ENCODE measurements at places on chromosomes 12 and 14. TPM values are rescaled to one million over a fixed set of nuclear protein-coding genes. Genes with fewer than 3 reads are reported as not detected.

GLS2 gene
- 1.2 TPM for polyA plus RNA-seq

DNA sequence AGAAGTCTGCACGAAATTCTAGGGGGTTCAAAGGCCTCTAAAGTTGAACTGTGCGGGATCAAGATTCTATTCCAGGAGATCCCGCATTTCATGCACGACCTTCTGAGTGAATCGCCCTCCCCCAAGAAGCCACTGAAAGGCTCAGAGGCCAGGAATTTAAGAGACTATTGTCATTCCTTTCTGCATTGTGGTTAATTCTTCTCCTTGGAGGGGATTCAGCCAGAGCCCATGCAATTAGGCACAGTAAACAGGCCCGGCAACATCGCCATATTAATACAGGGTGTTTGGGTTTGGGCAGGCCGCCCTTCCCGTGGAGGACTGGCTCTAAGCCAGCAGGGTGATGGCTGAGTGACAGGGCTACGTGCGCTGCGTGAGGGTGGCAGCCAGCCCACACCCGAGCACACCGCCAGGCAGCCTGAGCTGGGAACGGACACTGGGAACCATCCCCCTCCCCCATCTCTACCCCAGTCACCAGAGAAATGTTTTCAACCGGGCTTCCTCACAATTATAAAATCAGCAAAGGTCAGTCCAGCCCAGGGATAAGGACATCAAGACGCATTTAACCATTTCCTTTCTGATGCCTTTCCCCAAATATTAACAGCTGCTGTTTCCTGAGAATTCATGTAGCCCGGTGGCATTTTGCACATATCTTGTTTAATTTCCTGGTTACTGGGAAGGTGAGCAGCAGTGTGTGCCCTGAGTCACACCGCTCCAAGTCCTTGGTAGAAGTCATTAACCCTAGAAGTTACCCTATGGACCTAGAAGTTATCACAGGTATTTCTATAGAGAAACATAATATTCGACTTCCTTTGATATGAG, 12.5 kb downstream of the EGLN3 start:
- DNase-seq, result no peak

- DNase-seq, result peak; percentile 40
Measured at GRCh38 chr14:70808416-70809224, 693 bp downstream of the MAP3K9 start.

MMP14 gene
- not detected for polyA plus RNA-seq

TAS2R46 gene
- polyA plus RNA-seq, result not detected

KLHL33 gene
- 0.21 TPM for polyA plus RNA-seq

ADAM20 gene
- polyA plus RNA-seq, result not detected

DNA sequence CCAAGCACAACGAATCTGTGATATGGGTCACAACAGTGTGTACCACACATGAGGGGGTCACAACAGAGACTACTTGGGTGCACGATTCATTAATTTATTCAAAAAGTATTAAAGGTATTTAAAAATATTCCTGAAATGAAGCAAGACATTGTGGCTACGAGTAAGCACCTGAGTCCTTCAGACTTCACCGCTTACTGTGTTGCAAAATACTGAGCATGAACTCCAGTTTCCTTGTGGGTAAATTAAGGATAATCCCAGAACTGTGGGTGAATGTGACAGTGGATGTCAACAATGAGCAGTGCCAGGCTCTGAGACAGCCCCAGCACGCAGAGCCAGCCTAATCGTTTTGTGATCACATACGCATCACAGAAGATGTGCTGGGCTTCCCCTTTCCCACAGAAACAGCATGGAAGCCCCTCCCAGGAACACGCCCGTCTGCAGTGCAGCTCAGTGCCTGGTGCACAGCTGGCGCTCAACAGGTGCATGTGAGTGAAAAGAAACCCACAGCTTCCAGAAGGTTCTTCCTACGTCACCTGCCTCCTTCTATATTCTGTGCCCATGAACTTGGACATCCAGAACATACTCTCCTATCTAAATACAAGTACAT, 29.1 kb downstream of the CDC42BPB start:
- no peak for DNase-seq

GRCh38 chr12:68264158-68264855, 10.9 kb upstream of the IL22 start:
- no peak for DNase-seq

DNA sequence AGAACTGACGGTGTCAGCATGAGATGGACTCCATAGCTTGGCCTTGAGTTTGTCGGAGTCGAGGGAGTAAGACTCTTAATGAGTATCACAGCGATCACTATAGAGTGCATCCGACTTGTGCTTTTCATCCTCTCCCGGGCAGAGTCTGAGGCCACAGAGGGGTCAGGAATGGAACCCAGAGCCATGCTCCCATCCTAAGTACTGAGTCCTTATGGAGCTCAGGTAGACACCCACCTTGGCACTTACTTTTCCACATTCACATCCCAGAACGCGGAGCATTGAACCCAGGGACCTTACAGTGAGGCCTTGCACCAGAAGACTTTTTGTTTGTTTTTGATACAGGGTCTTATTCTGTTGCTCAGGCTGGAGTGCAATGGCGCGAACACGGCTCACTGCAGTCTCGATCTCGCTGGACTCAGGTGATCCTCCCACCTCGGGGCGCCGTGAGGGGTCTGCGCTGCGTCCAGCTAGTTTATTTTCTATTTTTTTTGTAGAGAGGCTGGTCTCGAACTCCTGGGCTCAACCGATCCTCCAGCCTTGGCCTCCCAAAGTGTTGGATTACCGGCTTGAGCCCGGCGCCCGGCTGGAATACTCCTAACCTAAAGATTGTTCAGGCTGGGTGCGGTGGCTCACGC, 719 bp upstream of the SRSF9 start:
- DNase-seq, result no peak

DNA sequence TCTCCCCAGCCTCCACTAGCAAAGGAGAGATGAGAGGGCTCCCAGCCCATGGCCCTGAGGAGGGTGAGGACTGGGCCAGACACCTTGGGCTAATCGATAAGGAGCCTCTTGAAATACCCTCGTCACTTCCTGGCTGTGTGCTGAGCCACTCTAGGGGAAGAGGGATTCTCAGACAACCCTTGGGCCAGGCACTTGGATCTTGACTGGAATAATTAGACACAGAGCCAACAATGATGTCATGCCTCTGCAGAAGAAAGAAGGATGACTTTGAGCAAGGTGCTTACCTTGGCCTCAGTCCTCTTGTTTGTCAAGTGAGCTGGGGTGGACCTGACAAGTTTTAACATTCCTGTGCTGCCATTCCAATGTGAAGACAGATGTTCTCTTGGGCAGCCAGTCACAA, 83.1 kb downstream of the LRRC74A start:
- no peak for DNase-seq

DNA sequence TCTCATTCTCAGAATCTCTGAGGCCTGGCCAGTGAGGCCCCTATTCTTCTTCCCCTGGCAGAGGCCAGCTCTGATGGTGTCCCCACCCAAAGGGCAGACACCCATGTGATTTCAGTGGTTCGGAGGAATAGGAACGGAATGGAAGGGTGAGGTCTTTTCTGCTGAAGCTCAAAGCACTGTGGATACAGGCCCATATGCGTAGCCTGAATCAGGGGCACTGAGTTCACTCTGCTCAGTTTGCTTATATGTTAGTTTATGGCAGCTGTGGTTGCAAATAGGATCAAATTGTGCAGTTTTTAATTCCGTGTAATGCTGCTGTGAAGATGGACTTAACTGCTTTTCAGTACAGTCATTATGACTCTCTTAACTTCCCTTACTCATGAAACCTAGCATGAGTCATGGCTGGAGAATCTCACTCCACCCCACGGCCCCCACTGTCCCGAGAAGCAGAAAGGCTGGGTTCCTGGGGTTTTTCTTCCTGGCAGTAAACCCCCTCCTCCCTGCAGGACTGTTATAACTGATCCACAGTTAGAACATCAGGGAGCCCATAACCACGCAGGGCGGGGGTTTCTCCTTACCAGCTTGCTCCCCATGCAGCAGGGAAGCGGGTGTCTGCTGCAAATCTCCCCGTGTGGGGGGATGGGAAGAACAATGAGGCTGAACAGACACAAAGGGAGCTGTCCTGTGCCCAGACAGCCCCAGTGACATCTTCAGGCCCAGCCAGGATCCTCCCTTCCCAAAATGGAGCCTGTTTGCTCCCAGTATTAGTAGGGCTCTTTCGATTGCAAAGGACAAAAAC, 122.7 kb downstream of the SLC38A6 start:
- DNase-seq, result no peak

GRCh38 chr12:120481022-120481767, 11.6 kb upstream of the SRSF9 start:
- DNase-seq, result peak; percentile 76

DNA sequence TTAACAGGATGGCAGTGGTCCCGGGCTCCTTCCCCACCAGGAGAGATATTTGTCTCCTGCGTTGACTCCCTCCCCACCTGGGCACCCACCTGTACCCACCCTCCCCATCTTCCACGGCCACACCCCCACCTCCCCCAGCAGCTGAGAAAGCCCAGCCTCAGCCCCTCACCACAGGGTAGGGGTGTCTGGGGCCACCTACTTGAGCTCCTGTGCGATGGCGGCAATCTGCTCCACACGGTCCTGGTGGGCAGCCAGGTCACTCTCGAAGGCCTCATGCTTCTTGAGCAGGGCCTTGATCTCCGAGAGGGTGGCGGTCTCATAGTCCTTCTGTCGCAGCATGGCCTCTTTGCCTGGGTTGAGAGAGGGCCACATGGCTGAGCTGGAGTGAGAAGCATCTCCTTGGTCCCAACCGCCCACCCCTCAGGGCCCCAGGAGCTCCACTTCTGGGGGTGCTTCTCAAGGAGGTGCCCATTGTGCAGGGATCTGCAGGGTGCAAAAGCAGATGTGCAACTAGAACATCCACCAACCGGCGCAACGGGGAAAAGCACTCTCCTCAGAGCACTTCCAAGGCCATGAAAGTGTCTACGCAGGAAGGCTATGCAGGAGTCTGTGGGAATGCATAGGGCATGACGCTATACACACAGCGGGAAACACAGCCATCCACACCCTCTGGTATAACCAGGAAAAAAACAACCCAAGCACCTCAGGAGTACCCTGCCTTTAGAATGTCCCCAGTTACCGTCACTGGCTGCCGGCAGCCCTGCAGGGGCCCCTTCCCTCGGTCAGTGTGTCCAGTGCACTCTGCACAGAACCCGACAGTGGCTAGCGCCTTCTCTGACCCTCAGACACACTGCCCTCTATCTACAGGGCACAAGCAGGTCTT, 92.6 kb upstream of the ZFP36L1 start:
- no peak for DNase-seq

TAS2R42 gene
- polyA plus RNA-seq, result not detected

- no peak for DNase-seq
Measured at GRCh38 chr12:132467511-132467910, 22.4 kb upstream of the FBRSL1 start.

PIK3C2G gene
- polyA plus RNA-seq, result not detected

DNA sequence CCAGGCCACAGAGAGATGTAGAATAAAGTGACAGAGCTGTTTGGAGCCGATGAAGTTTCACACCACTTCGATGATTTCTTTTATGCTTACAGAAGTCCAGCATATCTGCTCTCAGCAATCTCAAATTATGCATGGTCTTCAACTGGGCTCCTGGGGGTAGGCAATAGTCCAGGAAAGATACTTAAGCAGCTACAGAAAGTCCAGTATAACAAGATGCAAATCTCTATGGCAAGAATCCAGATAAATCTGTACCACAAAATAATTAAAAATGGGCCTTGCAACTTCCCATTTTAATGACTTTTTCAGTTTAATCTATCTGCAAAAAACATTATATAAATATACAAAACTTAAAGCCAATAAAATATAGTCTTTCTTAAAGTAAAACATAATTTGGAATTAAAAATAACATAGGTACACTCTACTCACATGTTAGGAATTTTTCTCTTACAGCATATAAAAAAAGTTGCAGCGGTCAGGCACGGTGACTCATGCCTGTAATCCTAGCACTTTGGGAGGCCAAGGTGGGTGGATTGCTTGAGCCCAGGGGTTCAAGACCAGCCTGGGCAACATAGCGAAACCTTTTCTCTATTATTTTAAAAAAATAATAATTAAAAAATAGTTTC, 20.5 kb upstream of the RAD51AP1 start:
- DNase-seq, result no peak

RASAL1 gene
- polyA plus RNA-seq, result not detected

- DNase-seq, result peak; percentile 63
Measured at GRCh38 chr12:53743266-53744129, 8.3 kb downstream of the CISTR start.

GRCh38 chr12:58413794-58414193, 472.4 kb downstream of the ATP23 start:
- no peak for DNase-seq

SMCO2 gene
- not detected for polyA plus RNA-seq

DNA sequence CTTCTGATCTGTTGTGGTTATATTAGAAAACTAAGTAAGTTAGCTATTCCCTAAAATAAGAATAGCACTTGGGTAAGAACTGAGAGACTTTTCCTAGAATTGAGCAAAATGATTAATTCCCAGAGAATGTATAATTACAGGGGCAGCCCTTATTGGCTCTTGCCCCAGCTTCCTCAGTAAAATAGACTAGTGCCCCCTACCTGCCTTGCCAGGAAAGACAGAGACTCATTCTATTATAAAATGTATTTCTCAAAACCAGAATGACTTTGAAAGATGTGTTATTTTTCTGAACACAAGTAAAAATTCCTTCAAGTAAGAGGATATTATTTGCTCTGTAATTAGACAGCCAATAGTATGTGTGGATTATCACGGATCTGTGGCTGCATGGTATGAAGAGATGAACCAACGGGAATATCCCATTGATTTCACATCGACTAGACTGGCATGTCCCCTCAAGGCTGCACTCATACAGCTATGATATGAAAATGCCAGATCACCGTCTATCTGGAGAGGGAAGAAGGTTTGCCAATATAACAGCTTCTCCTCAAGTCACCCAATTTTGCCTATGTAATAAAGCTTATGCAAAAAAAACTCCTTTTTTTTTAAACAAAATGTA, 7.4 kb upstream of the GLRX5 start:
- peak; percentile 44 for DNase-seq

GPR135 gene
- polyA plus RNA-seq, result 0.58 TPM

DNA sequence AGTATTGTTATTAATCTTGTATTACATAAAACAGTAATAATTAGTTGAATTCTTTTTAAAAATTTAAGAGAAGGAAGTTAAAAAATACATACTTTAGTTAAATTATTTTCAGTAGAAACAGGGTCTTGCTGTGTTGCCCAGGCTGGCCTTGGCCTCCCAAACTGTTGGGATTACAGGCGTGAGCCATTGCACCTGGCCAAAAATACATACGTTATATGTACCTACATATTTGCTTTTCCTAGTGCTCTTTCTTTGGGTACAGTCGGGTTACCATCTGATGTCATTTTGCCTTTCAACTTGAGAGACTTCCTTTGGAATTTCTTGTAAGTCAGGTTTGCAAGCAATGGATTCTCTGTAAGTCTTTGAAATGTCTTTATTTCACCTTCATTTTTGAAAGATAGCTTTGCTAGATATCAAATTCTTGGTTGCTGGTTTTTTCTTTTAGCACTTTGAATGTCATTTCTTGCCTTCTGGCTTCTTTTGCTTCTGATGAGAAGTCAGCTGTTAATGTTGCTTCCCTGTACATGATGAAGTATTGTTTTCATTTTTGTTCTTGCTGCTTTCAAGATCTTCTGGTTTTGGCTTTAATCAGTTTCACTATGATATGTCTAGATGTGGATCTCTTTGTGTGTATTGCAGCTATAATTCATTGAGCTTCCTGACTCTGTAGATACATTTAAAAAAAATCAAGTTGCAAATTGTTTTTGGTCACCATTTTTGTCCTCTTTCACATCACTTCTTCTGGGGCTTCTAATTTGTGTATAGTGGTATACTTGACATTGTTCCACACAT, 84.4 kb downstream of the SPATS2 start:
- DNase-seq, result no peak

PLA2G1B gene
- 0.76 TPM for polyA plus RNA-seq
